ENCODE measurements at places on chromosomes 1 and 21.

GRCh38 chr1:150498342-150498741, 9.6 kb upstream of the ECM1 start:
- DNase-seq, result no peak

DNA sequence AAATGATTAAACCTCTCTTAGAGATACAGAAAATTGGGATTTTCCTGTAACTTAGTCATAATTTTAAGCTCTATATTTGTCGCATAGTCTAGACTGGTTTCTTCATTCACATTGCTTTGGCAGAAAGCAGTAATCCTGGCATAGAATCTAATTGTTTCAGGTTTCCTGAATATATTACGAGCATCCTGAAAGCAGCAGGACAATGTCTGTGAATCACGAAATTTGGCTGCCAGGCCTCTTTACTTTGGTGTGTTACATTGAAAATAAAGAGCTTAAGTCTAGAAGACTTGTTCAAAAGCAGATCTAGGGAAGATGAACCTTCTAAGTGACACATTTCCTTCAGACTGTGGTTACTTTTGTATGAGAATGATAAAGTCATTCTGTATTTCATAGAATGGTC, 72.2 kb downstream of the TDRD5 start:
- DNase-seq, result no peak

GRCh38 chr1:68205794-68206358, 26.4 kb downstream of the WLS start:
- DNase-seq, result no peak

DNA sequence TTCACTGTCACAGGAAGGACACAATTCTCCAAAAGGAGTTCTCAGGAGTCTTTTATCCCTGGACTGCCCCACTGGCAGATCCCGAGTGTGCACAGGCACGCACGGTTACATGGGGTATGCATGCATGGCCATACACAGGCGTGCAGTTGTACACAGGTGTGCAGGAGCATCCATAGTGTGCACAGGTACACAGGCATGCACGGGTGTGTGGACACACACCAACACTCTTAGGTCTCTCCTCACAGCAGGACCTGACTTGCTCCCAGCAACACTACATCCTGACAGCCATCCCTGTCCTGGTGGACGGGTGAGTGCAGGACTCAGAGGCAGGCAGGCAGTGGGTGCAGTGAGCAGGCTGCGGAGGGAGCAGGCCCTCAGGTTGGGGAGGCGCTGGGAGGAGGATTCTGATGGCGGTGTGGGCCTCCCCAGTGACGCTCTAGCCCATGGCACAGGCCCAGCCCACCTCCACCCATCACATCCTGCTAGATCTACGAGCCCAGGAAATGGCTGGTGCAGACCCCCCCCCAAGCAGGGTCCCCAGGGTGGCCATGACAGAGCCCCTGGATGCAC, 28.4 kb downstream of the SLC19A1 start:
- no peak for DNase-seq

DNA sequence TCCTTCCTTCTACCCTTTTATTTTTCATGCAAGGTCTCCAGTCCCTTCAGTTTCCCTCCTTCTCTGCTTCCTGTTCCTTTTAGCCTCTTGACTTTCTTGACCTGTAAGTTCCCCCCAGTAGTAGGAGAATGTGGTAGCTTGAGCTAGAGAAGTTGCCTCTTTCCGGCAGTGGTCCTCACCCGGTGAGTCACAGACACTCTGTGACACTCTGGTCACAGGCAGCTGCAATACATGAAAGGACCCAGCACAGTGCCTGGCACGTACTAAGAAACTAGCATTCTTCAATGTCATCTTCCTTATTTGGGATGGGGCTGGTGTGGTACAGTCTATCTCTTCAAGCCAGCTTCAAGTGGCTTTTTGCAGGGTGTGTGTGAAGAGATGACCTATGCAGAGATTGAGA, 16.0 kb downstream of the PFKFB2 start:
- no peak for DNase-seq

- no peak for DNase-seq
Observed at GRCh38 chr1:15618077-15618654, 908 bp downstream of the DDI2 start.

DNA sequence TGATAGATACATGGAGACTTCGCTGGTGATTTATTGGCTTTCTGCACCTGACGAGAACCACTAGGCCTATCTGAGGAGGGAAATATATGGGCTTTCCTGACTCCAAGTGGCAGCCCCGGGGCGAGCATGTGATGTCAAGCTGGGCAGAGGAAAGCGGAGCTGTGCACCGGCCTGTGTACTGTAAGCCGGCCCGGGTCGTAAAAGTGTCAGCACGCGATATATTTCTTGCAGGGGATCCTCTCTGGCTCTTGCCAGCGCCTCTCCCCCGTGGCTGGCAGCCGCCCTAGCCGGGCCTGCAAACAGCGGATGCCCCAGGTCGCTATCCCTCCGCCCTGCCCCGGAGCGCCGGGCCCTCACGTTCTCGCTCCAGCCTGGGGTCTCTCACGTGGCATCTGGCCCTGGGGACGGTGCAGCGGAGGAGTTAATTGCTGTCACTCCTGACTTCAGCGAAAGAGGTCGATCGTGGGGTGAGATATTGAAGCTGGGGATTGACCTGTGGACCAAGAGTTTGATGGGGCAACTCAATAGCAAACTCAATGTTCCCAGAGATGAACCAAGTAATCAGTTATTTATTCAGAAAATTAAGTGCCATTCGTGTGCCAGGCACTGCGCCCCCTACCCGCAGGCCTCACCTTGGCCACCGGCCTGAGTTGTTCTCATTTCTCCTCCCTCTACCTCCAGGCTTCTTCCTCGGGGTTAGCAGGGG, 41.0 kb upstream of the HAO2 start:
- DNase-seq, result peak; percentile 39

- DNase-seq, result no peak
Observed at GRCh38 chr1:230176326-230176725, 109.3 kb downstream of the GALNT2 start.

DNA sequence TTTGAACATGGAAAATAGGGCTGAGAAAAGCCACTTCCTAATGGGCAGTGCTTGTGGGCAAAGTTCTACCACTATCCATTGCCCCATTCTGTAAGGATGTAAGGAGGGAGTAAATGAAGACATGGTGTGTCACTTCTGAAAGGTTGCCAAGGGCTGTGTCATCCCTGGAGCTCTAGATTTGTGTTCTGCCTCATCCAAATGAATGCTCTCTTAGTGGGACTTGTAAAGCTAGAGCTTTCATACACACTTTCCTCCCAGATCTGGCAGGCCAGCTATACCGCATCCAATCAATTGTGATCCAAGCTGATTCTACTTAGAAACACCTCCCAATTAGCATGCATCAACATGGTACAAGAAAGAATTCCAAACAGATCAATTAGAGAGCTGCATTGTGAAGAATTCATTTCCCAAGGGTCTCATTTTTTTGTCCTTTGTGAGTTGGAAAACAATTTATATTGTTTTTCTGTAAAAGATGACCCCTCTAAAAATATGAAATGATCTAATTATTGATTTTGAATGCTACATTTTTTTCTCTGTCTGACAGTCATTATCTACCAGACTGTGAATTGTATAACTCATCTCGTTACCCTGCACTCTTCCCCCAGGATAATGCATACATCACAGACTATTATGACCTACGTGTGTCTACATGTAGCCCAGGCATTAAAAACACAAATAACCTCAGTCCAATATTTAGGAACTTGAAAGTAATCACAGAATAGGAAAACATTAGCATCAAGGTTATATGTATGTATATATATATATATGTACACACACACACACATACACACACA, 117.1 kb upstream of the DUSP10 start:
- no peak for DNase-seq

GRCh38 chr1:160904783-160905616, 20.0 kb upstream of the ITLN1 start:
- DNase-seq, result no peak

GRCh38 chr1:203454986-203455471, 20.6 kb upstream of the PRELP start:
- DNase-seq, result no peak

DNA sequence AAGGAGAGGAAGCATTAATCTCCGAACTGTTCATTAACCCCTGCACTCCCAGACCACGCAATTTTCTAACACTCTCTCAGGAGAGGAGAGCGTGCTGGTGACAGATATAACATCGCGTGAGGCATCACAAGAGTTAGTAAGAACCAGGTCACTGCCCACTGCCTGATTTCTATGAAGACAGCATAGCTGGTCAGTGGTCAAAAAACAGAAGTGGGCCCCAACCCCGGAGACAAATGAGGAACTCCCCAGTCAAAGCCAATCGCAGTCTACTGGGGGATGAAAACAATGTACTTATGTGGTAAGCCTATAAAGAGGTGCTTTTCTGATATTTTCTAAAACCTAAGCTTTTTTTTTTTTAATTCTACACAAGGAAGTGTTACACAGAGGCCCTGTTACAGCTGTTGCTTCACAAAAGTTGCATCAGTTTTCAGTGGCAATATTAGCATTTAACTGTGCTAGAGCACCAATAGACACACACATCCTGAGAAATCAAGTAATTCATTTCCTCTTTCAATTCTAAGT, 231.8 kb upstream of the IRF2BP2 start:
- DNase-seq, result no peak

GRCh38 chr1:81664341-81664740, 136.4 kb upstream of the ADGRL2 start:
- no peak for DNase-seq

DNA sequence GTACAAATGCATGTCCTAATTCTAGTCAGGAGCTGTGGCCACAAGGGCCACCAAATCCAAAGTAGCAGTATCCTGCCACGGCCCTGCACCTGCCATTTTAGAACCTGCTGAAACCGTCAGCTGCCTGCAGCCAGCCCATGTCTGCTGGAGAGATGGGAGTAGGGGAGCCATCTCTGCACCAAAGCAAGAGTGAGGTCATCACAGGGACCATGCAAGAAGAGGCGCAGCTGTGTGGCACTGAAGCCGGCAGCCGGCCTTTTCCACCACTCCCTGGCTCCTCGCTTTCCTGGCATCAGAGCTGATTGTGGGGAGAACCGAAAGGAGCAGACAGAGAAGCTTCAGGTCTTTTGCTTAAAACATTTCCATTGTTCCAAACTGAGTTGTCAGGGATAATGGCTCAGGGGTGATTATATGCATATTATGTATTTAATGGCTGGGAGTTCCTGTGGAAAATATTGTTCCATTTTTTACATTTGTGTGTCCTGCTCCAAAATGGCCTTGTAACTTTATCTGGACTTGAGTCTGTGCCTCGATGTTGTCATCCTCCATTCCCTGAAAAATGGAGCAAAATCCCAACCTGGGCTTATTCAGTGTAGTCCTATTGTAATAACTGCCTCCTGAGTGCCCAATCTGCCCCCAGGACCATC, 18.7 kb upstream of the NBL1 start:
- DNase-seq, result no peak

DNA sequence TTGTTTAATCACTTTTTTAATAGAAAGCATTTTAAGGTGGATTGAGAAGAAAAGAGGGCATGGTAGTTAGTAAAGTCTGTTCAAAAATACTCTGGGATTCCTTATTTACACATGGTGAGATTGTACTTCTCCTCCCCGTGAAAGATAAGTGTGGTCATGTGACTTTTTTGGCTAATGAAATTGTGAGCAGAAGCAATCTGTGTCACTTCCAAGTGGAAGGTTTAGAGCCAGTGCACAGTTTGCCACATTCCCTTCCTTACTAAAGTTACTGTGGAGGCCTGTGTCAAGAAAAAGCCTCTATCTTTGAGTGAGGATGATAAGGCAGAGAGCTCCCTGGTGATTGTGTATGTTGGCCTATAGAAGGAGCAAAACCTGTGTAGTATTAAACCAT, 471.3 kb downstream of the OMA1 start:
- DNase-seq, result no peak

- DNase-seq, result no peak
Observed at GRCh38 chr1:84800090-84801073, 92.6 kb downstream of the LPAR3 start.

- DNase-seq, result no peak
Observed at GRCh38 chr1:25760871-25761270, 39.1 kb upstream of the SELENON start.

- no peak for DNase-seq
Observed at GRCh38 chr1:164699815-164700491, 141.0 kb downstream of the PBX1 start.

DNA sequence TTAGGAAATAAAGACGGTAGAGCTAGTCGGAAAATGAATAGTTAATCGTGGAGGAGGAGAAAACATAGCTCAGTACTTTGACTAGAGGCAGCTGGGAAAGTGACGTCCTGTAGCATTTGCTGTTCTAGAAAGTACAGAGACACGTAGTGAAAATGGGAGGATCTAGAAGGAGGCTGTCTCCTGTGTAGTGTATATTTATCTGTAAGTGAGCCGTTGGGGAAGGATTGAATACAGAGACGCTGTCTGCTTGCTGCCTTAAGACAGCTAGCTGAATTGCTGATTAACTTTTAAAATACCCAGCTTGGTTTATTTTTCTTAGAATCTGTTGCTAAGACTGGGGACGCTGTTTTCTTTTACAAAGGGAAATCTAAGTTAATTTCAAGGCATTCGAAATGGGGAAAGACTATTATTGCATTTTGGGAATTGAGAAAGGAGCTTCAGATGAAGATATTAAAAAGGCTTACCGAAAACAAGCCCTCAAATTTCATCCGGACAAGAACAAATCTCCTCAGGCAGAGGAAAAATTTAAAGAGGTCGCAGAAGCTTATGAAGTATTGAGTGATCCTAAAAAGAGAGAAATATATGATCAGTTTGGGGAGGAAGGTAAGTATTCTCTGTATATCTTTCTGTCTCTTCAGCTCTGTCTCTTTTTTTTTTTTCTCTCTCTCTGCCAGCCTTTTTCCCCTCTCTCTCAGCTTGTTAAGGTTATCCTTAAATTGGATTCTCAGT, at the start of gene DNAJB4:
TSS of gene DNAJB4 (plus strand) at position 221 of the 729 bp plus-strand sequence. CDS start at position 393, 172 bp downstream.
- no peak for DNase-seq

GRCh38 chr1:89465201-89465600, 59.4 kb upstream of the LRRC8B start:
- no peak for DNase-seq

- DNase-seq, result peak; percentile 54
Observed at GRCh38 chr1:153677718-153678518, 570 bp upstream of the NPR1 start.

DNA sequence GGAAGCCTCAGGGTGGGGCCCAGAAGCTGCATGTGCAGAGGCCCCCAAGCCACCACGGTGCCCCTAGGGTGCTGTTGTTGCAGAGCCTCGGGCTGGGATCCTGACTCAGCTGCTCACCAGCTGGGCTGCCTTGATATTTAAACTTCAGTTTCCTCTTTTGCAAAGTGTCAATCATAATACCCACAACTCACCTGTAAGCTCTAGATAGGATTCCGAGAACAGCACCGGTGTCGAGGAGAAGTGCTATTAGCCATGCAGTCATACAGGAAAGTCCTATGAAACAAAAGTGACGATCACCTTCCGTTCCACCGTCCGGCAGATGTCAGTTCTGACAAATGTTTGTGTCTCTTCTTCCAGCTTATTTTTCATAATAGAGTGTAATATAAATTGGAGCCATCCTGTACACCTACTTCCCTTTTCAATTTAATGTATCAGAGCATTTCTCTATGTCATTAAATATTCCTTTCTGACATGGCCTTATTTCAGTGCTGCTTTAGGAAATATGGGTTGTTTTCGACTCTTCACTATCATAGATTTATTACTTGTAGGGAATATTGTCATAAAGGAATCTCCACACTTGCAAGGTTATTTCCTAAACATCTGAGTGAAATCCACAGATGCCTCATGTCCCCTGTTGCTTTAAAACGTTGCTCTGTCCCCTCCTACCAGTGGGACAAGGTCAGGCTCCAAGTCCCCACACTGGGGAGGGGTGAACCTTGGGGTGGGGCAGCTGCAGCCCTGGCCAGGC, 100.8 kb downstream of the SIK1 start:
- DNase-seq, result no peak

All from activated T-cell treated with anti-CD3 and anti-CD28 coated beads, Interleukin-2, amount 50 U/mL, for 1 hour (primary cell).